Eye (tissue), 1 donor: ENCODE measurements at places on chromosomes 7 and 10.
A peak's percentile ranks its signal among the peaks of the same experiment; 100 is the strongest.

DNA sequence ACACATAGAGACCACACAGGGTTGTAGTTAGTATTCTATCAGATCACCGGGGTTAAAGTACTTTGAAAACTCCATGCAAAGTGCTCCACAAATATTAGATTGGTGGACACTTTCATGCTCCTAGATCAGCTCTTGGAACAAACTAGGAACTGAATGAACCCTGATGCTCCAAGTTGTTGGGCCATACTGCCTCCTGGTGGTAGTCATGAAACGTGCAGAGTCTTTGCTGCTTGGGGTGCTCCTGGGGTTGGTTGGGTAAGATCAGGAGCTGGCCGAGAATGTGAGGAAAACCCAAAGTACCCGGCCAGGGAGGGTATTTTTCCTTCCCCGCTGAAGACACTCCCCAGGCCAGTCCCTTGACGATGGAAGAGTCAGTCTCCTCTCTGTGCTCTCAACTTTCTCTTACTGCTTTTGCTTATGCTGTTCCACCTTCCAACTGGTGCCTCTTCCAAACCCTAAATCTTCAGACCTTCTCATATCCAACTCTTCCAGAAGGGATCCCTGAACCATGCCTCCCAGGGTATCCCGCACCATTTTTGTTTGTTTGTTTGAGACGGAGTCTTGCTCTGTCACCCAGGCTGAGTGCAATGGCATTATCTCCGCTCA is 918 bp upstream of the RPEL1 start:
- peak; percentile 88 for DNase-seq

DNA sequence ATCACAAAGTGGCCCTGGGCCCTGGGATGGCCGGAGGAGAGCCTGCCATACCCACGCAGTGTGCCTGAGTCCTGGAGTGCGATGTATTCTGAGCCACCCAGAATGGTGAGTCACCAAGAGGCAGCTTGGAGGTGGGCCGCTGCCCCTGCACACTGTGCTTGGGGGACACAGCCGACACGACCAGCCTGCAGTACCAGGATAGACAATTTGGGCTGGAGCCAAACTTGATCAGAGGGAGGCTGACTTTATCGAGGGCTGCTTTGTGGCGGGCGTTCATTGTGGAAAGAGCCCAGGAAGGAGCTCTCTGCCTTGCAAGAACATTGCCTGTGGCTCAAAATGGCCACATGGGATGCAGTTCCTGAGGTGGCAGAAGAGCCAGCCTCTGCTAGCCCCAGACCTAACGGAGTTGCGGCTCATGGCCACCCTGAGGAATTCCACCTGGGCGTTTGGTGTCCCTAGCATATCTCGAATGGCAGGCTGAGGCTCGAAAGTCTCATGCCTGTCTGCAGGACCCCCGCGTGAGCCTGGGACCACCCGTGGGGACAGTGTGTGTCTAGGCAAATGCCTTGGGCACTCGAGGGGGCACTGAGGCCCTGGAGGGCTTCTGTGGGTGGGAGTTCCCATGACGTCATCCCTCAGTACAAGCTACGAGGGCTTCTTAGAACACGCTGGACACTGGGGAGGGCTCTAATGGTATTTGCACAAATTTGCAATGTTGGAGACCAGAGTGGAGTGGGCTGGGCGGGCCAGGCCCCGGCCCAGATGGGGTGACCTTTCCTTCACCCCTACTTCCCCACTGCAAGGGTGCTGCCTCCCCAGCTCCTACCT is 79.7 kb downstream of the LHPP start:
- DNase-seq = no peak

DNA sequence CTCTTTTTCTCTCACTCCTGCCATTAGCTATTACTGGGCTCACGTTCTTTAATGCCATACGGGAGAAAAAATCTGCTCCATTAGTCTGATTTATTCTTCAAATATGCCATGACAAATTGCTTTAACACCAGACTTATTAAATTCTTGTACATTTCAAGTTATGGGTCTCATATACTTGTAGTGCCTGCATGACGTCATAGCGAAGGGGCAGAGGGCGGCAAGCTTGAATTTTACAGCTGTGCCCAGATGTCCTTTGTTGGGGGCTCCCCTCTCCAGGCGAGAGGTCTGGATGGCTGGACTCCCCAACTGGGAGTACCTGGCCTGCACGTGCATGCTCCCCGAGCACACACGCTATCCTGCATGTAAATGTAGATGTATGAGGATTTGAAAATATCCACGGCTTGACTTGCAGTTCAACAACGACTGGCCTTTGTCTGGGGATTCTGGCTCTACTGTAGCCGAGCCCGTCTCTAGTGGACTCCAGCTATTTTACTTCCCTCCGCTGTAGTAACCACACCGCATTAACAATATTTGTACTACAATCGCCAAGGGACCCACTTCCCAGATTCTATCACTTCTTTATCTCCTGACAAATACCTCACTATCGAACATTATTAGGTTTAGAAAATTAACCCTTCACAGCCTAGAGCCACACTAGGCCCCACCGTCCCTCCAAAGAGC is 79.5 kb downstream of the EBF3 start:
- peak; percentile 49 for DNase-seq

DNA sequence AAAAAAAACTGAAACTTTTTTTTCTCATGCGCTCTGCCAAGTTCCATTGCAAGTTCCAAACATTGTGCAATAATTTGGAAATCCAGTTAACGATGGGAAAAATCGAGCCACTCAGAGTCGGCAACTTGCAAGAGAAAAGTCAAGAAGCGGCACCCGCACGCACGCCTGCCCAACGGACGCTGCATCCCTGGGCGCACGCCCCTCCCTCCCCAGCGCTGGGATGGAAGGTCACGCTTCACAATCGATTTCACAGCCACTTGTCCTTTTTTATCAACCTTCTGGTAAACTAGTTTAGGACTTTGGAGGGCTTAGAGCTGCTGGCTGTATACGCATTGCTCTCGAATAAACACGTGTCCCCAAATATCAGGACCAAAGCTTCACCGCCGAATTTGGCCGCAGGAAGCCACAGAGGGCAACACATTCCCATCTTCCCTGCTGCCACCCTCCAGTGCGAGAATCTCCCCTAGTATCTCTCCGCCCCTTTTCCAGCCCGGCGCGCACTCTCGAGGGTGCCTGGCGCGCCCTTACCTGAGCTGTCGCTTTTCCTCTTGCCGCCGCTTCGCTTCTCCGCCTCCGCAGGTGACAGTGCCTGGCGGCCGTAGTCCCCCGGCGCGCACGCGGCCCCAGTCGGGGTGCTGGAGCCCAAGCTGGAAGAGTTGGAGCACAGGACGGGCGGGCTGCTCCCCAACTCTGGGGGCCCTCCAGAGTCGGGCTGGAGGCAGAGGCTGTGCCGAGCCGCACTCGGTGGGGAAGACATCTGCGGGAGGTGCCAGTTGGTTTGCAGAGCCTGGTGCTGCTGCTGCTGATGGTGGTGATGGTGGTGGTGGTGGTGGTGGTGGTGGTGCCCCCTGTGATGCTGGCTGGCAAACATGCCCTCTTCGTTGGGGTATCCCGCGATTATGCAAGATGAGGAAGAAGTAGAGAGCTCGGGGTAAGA is 857 bp downstream of the MEOX2 start:
- DNase-seq = peak; percentile 61

DNA sequence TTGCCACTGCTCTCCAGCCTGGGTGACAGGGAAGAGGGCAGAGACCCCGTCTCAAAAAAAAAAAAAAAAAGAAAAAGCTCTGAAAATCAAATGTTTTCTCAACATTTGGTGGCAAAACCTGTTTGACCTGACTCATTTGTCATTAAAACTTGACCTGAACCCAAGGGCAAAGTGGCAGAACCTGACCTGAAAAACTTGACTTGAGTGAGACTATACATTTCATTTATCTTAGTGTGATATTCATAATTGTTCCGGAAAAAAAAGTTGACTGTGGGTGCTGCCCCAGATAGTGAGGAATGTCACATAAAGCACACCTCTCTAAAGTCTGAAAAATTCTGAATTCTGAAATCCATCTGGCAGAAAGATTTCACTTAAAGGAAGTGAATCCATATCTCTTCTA is 2.3 kb upstream of the TAX1BP1 start:
- DNase-seq = no peak

GRCh38 chr7:1329261-1329660 is 96.6 kb downstream of the UNCX start:
- no peak for DNase-seq

DNA sequence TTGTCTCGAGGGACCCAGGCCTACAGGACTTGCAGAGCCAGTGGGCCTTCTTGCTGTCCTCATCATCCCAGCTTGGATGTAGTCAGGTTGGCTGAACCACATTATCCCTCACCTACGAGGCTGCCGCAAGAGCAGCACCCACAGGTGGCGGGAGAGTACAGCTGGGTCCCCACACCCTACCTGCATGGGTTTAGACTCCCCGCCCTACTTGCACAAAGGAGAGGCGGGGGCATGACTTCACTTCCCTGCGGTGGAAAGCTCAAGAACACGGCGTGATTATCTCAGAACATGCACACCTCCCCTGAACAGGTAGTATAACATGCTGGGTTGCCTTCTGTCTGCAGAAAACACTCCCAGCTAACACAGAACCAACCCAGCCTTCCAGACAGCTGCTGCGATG is 57.5 kb downstream of the CTBP2 start:
- DNase-seq = no peak

DNA sequence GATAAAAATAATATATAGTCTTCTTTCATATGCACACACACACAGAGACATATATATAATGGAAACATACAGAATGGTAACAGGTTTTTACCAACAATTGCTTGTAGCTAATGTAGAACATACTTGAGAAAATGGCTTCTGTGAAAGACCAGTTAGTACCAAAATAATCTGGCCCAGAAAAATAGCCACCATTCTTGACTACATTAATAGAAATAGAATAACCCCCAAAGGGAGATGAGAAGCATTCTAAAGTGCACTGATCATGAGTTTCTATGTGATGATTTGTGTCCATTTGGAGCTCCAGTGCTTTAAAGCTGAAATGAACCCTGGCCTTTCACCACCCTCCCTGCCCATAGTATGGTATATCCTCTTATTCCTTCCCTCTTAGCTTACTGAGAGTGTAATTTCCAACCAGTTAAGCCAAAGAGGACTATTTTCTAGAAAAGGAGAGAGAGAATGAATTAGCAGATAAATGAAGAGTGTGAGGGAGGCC is 22.9 kb upstream of the IFIT2 start:
- no peak for DNase-seq

GRCh38 chr10:91140995-91141549 is 79.4 kb upstream of the PCGF5 start:
- no peak for DNase-seq

- DNase-seq = no peak
These were observed 5.0 kb downstream of the PGAM2 start for GRCh38 chr7:44060091-44060947.

GRCh38 chr7:130814778-130815335 is 80.8 kb upstream of the KLF14 start:
- DNase-seq = no peak

DNA sequence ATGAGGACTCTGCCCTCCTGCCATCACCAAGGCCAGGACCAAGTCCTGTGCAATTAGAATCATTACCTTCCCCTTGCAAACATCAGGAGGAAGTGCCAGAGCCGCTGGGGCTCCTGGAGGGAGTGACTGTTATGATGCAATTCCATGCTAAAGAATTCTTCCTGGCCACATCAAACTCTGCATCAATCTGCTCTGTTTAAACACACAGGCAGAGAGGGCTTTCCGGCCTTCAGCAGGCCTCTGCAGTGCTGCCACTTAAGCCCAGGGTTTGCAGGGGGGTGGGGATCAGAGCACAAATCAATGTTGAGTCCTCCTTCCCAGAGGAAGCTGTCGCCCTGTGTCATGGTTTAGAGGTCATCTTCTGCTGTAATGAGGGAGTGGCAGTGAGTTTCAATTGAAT is 58.1 kb downstream of the CTBP2 start:
- peak; percentile 60 for DNase-seq

DNA sequence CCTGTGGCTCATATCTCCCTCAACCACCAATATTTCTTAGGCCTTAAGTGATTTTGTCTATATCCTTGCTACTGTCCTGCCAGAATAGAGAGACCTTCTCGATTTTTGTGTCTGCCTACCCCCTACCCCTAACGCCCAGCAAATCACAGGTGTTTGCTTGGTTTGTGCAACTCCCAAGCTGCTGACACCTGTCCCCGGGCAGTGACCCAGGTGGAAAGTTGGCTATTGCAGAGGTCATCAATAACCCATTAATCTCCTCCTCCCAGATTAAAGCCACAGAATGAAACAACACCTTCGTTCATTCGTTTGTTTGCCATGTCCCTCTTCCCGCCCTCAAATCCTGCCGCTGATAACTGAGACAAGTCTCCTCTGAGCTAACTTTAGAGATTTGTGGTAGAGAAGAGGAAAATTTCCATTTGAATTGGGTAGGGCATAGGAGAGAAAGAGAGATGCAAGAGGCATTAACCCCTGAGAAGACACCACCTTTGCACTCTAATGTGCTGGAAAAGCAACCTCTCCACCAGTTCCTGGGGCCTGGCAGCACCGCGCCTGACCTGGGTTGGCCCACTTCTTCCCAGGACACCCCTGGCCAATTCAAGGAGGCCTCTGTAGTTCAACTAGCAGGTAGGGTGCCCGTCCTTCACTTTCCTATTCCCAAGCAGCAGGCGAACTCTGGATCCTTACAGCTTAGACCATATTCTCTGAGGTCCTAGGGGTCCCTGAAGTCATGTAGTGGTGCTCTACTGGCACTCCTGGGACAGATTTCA is 3.0 kb downstream of the NEUROG3 start:
- no peak for DNase-seq

GRCh38 chr7:132764762-132765161 is 188.5 kb upstream of the PLXNA4 start:
- DNase-seq = no peak

DNA sequence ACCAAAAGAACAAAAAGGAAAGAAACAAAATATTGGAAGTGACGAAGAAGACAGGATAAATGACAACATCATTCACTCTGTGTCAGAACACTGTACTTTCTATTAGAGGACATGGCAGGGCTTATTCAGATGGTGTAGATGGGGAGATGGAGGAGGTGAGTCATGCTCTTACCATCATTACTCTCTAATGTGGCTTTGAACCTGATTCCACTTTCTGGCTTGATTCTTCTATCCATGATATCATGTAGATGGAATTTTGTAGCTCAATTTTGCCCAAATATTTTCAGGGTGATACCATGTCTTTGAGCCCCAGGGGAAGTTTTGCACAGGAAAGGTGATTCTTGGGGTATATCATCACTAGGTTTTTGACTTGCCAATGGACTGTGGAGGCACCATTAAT is 91.7 kb downstream of the CFAP58 start:
- DNase-seq = no peak

DNA sequence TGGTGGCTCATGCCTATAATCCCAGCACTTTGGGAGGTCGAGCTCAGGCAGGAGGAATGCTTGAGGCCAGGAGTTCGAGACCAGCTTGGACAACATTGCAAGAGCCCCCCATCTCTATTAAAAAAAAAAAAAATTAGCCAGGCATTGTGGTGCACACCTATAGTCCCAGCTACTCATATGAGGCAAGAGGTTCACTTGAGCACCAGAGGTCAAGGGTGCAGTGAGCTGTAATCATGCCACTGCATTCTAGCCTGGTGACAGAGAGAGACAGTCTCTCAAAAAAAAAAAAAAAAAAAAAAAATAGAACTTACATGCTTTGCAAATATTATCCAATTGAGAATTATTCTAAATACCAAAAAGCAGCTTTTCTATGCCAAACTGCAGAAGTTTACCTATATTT is 11.0 kb downstream of the KIN start:
- no peak for DNase-seq

GRCh38 chr7:43594020-43594419 is 11.1 kb downstream of the STK17A start:
- DNase-seq = no peak

GRCh38 chr7:117134889-117135552 is 181.7 kb downstream of the ST7 start:
- no peak for DNase-seq

GRCh38 chr7:121020249-121020988 is 31.9 kb downstream of the CPED1 start:
- no peak for DNase-seq

- peak; percentile 87 for DNase-seq
These were observed 1.4 kb upstream of the AKR1B15 start for GRCh38 chr7:134547397-134548054.
